Glutamatergic neuron (in vitro differentiated cells): ENCODE measurements at places on chromosomes 11 and 22.

- DNase-seq = no peak
These were observed 14.3 kb downstream of the LRRC75B start for GRCh38 chr22:24578355-24579257.

DNA sequence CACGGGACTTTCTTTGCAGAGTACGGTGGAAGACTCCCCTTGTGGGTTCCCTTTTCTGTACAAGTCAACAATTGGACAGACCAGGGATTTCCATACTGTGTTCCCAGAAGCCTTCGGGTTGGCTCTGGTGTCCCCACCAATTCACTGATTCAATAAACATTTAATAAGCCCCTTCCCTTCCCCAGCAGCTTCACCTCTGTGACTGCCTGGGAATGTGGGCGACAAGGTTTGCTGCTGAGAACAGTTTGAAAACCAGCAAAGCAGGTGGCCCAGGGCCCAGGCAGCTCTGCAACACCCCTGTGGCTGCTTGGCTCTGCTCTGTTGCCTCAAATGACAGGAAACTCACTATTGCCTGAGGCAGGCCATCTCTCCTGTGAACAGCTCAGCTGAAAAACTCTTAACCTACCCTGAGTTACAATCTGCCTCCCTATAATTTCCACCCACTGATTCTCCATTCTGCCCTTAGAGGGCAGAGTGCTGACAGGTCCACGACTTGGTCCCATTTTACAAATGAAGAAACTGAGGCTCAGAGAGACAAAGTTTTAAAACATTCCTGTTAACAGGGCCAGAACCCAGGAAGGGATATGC, 10.4 kb downstream of the ADORA2A start:
- DNase-seq = no peak

GRCh38 chr11:2663915-2664314, 35.9 kb downstream of the KCNQ1OT1 start:
- DNase-seq = no peak

- DNase-seq = no peak
These were observed 32.7 kb upstream of the SHANK2 start for GRCh38 chr11:71285111-71285510.

GRCh38 chr11:93236741-93237675, 39.2 kb upstream of the SLC36A4 start:
- DNase-seq = peak; percentile 27

DNA sequence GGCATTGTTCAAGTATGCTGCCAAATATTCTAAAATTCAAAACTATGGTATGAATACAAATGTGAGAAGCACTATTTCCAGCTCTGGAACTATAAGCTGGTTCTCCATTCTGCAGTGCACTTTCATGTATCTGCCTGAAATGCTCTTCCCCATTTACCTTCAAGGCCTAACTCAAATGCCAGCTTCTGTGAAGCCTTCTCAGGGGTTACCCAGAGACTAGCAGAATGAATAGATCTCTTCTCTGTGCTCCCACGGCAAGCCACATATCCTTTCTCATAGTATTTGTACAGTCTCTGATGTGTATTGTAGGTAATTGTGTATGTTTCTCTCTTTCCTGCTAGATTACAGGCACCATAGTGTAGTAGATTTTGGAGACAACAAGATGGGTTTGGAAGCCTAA, 4.1 kb downstream of the HOATZ start:
- DNase-seq = no peak

DNA sequence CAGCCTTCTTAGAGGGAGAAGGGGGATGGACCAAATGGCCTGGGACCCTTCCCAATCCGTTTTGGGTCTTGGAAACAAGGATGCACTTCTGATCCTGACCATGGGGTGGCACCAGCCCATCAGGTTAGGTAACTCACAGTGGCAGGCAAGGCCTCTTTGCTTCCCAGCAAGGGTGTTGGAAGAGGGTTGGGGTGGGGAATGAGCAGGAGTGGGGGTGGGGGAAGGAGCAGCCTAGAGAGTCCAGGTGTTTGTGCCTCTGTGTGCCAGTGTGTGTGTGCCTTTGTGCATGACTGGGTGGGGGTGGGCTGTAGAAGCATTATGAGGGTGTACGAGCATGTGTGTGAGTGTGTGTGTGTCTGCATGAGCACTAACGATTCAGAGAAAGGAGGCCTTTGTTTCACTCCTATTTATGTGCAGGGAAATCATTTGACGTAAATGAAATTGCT, 213.1 kb downstream of the INSC start:
- peak; percentile 86 for DNase-seq
